Stimulated activated CD8-positive, alpha-beta memory T cell treated with anti-CD3 and anti-CD28 coated beads, Interleukin-15, amount 100 ng/mL, for 24 hours (primary cell): ENCODE measurements at places on chromosomes 6 and 20.

DNA sequence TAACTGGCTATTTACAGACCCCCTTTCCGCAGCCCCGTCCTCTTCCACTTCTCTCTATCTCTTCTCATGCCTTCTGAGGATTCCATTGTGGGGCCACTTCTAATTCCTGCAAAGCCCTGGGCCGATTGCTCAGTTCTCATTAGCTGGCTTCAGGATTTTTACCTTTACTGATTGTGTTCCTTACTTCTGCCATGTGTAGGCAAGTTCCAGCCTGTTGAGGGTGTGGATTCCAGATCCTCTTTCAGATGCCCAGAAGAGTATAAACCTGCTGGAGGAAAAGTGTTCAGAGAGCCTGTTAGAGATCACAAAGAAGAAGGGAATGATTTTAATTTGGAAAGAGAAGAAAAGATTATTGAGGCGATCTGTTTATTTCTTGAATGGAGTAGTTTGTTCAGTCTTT lies 5.4 kb downstream of the DSE start:
- no peak for DNase-seq

DNA sequence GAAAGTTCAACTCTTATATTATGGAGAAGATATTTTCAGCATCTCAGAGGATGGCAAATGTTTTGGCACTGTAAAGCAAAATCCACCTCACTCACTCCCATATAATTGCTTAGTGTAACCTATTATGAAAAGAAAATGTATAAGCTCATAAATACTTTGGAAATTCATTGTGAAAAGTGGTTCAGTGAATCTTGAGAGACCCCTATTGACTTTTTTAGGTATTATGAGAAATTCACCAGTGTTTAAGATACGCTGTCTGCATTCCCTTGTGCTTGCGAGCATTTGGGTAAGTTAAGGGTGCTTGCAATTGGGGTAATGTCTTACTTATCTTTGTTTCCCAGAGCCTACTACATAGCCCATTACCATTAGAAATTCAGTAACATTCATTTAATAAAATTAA lies 66.3 kb upstream of the BMP5 start:
- DNase-seq: no peak

GRCh38 chr6:70107852-70108629 lies 194.8 kb downstream of the COL9A1 start:
- DNase-seq: no peak

DNA sequence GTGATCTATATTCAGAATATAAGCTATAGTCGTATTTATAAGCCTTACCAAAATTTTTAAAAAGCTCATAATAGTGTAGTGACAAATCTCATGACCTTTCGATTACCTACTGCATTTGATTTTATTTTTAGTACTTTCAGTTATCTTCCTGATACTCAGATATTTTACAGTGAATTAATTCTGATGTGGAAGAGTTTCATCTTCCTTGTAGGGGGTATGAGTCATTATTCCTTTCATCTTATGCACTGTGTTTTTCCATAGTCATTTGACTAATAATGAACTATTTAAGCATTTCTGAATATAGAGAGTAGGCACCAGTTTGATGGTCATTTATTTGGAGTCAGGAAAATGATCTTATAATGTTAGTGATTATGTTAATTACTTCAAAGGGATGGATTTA lies 36.4 kb downstream of the HDGFL1 start:
- DNase-seq: no peak

DNA sequence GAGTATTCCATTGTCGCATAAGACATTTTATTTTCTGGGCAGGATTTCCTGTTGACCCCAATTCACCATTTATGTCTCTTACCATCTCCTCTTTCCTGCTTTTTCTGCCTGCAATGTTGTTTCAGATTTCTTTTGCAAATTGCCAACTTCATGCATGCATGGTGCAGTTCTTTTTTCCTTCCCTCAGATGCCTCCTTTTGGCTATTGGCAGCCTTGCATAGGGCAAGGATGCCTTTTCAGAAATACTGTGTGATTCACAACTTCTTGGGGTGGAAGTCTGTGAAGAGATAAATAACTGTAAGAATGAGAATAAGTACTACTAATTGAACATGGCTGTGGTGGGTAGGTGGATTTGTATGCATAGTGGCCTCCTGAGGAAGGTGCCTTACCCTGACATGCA lies 116.7 kb downstream of the SOX4 start:
- DNase-seq: no peak

DNA sequence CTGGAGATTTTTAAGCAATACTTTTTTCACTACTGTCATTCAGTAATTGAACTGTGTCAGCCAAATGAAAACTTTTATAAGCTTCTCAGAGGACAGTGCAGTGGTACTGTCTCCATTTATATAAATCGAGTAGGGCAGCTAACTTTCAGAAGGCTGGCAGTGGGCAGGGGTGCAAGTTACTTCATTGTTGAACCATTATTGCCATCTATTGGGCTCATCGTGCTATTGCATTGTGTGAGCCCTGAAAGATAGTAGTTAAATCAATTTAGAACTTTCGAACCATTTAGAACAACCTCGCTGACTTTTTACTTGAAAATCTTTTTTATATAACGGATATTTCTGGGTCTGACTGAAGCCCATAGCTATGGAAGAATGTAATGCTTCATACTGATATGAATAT lies 347.8 kb upstream of the PLCB4 start:
- no peak for DNase-seq
